HCT116 (cell line): ENCODE measurements at places on chromosomes 5 and 9. TPM values are rescaled to one million over a fixed set of nuclear protein-coding genes. Genes with fewer than 3 reads are reported as not detected.

GRCh38 chr5:88830567-88830966, 52.4 kb downstream of the MEF2C start:
- no peak for DNase-seq
- no peaks in the 10 kb centered on the region for H3K36me3 ChIP-seq
- no peaks in the 10 kb centered on the region for H3K27me3 ChIP-seq

DNA sequence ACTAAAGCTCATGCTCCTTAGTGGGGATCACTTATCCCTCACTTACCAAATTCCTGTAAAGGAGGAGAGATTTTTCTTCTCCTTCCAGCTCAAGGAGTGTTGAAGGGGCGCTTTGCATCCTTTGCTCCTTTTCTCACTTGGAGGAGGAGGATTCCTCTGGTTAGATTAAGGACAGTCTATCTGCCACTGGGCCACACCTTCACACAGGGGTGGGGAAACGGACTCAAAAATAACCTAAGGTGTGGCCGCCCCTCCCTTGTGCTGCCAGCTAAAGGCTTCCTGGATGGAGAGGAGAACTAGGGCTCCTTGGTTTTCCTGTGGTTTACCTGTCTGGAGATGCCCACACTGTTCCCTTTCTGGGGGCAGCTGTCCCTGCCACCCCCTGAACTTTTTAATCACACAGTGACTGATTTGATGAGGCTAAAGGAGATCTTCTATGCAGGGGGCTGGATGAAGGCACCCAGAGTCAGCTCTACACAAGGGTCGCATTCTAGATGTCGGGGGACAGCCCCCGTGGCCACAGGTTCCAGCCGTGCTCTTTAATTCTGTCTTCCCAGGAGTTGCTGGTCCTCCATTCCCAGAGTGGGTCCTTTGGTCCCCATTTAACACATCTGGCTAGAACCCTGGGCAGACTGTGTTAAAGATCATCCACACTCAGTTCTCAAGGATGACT, 14.4 kb downstream of the GLRX start:
- H3K4me3 ChIP-seq, result no peak overlapping the region
- H3K36me3 ChIP-seq, result no peaks in the 10 kb centered on the region
- no peaks in the 10 kb centered on the region for H3K27me3 ChIP-seq

GRCh38 chr5:143161885-143162540, 241.5 kb downstream of the NR3C1 start:
- no peak for DNase-seq
- no peaks in the 10 kb centered on the region for H3K27me3 ChIP-seq
- H3K4me1 ChIP-seq, result no peaks in the 10 kb centered on the region
- no peaks in the 10 kb centered on the region for H3K36me3 ChIP-seq
- H3K27ac ChIP-seq, result no peak overlapping the region

- H3K4me3 ChIP-seq, result no peak overlapping the region
- H3K27ac ChIP-seq, result no peak overlapping the region
- DNase-seq, result no peak
- no peaks in the 10 kb centered on the region for H3K4me1 ChIP-seq
Measured at GRCh38 chr9:123948286-123948685, 18.4 kb upstream of the DENND1A start.

- no peaks in the 10 kb centered on the region for H3K36me3 ChIP-seq
- H3K27me3 ChIP-seq, result no peaks in the 10 kb centered on the region
- no peak for DNase-seq
- H3K4me1 ChIP-seq, result no peaks in the 10 kb centered on the region
Measured at GRCh38 chr5:158594595-158595242, 505.0 kb downstream of the EBF1 start.

DNA sequence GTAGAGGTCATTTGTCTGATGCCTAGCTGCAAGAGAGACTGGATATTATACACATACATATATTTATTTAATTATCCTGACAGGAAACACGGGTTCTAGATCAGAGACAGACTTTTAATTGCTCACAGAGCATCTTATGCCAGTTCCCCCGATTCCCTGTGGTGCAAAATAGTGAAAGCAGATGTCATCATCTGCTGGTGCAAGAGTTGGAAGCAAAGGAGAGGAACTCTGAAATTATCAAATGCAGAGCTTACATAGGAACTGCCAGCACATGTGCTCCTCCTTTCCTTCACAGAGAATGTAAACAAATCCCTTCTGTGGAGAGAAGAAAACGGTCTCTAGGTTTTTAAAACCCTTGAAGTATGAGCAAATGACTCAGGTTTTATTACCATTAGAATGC, 69.3 kb downstream of the DTWD2 start:
- DNase-seq, result no peak
- H3K4me1 ChIP-seq, result no peaks in the 10 kb centered on the region
- no peak overlapping the region for H3K27ac ChIP-seq
- H3K36me3 ChIP-seq, result no peaks in the 10 kb centered on the region
- H3K4me3 ChIP-seq, result no peak overlapping the region

DNA sequence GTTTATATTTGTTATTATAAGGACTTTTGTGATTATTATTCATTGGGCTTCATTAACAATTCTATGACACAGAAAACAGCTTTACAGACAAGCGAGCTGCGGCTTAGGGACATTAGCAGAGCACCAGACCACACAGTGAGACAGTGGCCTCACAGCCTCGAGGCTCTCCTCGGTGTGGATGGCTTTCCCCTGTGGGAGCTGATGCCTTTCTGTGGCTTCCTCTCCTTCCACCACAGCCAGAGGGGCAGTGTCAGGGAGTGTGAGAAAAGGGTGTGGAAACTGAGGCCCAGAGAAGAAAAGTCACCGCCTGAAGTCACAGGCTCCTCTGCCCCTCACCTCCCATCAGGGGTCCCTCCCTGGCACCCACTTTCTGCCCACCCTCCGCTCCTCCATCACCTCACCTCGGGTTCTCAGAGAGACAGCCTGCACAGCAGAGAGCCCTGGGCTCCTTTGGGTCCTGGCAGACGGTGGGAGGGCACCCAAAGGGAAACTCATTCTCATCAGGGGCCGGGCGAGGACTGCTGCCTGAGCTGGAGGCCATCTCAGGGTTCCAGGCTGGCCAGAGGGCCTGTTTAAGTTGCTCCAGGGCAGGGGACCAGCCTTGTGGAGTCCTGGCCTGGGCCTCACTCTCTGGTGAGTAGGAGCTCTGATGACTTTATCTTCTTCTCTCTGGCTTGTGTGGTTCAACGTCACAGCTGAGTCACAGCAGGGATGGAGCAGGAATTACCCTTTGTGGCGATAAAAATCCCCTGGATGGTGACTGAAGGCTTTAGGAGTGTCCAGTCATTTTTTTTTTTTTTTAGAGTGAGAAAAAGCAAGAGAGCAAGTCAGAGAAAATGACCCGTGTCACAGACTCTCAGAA, 830 bp downstream of the TRAF1 start:
- no peaks in the 10 kb centered on the region for H3K4me1 ChIP-seq
- DNase-seq, result no peak
- H3K27me3 ChIP-seq, result no peaks in the 10 kb centered on the region
- no peak overlapping the region for H3K27ac ChIP-seq
- H3K36me3 ChIP-seq, result no peaks in the 10 kb centered on the region
- H3K4me3 ChIP-seq, result no peak overlapping the region

PCDHA1 gene
- total RNA-seq, result not detected

TEX48 gene
- total RNA-seq, result not detected

LRRC14B gene
- total RNA-seq, result not detected
